ENCODE measurements at places on chromosomes 5 and 9. TPM values are rescaled to one million over a fixed set of nuclear protein-coding genes. Genes with fewer than 3 reads are reported as not detected.

The AP3B1 gene
- polyA plus RNA-seq, result 76.4 TPM

The MARCOL gene
- not detected for polyA plus RNA-seq

The PDE8B gene
- polyA plus RNA-seq, result 0.05 TPM

The OMD gene
- 0.21 TPM for polyA plus RNA-seq

The BSPRY gene
- 0.74 TPM for polyA plus RNA-seq

The IRX1 gene
- polyA plus RNA-seq, result not detected

The PLAC8L1 gene
- polyA plus RNA-seq, result not detected
